ENCODE measurements at places on chromosomes 3 and 15.
A peak's percentile ranks its signal among the peaks of the same experiment; 100 is the strongest.

DNA sequence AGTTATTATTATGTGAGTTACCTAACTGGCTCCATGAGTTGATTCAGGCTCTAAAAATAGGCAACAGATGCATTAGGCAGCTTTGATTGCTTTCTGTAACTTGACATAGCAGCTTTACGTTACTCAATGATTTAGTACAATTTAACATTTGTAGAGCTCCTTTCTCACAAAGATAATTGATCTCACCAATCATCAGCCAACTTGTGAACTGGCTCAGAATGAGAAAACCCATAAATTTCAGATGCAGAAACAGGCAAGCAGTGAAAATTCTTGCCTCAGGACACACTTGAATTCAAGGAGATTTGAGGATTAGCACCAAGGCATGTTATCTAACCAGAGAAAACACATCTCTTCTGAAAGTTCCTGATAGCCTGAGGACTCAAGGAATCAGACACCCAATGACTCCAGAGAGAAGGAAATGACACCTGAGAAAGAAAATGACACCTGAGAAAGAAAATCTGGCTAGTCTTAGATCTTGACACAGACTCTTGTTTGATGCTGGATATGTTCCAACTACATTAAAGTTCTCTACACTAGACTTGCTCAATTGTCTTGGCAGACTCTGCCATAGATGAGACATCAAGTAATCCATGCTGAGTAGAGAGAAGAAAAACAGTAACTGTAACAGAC, 315.1 kb upstream of the CBLB start:
- DNase-seq = no peak

DNA sequence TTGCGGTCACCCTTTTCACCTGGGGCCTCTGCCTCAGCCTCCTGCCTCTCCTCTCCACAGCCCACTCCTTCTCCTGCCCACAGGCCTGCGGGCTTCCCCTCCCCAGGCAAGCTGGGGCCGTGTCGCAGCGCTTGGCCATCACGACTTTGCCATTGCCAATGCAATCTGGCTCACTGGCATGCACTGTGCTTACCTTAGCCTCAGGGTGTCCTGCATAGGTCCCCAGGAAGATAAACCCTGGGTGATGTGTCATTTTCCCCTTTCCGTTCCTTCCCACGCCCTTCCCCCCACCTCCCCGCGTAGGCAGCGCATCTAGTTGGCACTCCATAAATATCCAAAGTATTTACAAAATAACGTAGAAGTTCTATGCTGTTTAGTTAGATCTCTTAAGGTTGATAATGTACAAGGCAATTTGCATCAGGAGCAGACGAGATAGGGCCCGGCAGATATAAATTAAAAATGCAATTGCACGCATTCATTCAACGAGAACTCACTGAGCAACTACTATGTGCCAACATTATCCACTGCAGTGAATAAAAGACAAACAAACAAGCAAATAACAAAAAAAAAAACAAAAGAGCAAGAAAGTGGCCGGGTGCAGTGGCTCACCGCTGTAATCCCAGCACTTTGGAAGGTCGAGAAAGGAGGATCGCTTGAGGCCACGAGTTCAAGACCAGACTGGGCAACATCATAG, 973 bp upstream of the COPG1 start:
- DNase-seq = no peak

DNA sequence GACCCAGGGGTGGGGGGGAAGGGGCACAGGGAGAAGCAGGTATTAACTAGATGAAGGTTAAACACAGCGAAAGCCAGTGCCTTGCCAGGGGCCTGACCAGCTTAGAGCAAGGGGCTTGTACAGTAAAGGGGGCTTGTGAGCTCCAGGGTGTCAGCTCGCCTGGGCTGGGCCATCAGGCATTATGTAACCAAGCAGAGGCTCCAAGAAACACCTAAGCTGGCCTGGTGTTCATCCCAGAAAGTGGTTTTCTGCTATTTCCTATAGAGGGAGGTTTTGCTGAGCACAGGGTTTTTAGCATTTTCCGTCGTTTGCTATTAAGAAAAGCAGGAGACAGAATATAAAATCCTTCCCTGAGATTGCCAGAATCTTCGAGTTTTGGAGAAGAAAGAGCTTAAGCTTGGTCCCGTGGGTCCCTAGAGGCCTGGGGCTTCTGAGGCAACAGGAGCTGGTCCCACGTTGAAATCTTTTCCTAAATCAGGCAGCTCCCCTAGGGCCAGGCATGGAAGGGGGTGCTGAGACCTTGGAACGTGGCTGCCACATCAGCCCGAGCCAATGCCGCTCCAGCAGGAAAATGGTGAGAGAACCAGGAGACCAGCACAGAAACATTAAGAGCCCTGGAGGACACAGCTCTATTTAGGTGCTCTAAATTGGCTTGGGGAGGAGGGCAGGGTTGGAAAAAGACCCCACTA, 71.4 kb downstream of the ISG20 start:
- no peak for DNase-seq

- DNase-seq = no peak
Observed at GRCh38 chr3:106719583-106719982, 657.7 kb upstream of the CCDC54 start.

DNA sequence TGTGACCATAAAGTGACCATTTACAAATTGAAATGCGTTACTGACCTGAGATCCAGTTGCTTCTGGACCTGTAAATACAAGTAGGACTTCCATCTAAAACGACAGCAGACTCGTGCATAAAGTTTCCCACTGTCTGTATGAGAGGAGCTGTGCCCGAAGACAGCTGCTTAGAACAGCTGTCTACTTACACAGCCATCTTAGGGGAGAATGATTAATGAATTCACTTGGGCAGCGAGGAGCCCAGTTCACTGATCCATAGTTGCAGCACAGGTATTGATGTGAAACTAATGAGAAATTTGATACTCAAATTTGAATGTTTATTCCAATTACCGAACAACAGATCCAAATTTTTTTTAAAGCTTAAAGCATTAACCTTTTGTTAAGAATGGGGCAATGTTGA, 748.1 kb downstream of the NR2F2 start:
- no peak for DNase-seq

- DNase-seq = no peak
Observed at GRCh38 chr15:101808201-101808600, 3.8 kb upstream of the OR4F15 start.

DNA sequence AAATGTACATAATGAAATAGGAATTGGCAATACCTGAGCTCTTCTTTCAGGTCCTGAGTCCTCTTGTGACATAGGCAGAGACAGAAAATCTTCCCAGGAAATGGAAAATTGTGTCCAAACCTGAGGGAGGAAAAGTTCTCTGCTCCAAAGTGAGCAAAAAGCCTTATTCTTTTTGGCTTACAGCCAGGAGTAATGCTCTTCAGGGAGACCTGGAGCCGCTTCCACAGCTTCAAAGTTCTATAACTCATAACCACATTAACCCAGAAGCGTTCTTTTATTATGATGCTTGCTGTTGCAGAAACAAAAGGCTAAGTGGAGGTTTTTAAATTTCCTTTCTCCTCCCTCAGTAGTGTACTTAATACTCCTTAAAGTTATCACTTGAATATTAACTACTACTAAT, 633 bp downstream of the IGSF10 start:
- DNase-seq = no peak

GRCh38 chr3:71710906-71711494, 14.2 kb downstream of the EIF4E3 start:
- DNase-seq = peak; percentile 65

DNA sequence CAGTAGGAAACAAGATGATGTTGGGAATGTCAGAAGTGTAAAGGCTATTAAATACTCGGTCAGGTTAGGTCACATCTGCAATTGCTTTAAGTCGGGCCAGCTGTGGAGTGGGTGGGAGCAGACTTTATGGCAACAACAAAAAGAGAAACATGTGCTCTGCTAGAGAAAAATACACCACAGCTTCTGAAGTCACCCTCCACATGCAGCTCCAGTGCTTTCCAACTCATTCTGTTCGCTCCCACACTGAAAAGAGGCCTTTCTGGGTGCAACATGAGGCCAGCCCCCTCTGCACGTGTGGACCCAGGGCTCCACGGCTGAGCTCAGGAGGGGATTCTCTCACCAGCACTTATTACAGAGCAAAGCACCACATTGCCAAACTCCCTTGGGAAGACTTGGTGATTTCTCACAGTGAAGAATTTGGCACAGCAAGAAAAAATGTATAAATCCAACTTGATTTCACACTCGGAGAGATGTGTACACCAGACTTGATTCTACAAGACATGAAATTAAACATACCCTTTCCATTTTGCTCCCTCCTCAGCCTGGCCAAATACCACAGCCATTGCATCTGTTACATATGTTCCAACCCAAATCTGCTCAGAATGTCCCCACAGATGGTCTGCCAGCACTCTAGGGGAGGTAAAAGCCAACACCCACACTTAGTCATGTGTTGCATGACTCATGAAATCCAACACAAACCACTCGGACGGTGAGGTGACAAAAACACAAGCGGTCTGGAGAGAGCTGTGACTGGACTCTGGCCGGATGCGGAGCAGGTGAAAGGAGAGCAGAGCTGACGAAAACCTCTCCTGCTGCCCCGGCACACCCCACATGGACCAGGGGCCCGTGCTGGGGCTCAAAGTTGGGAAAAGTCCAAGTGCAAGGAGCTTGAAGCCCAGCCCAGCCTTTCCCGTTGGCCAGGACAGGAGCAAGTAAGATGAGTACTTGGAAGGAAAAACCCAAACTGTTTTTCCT, 74.6 kb downstream of the ITGB5 start:
- no peak for DNase-seq

GRCh38 chr3:128254066-128254590, 100.8 kb downstream of the EEFSEC start:
- no peak for DNase-seq

DNA sequence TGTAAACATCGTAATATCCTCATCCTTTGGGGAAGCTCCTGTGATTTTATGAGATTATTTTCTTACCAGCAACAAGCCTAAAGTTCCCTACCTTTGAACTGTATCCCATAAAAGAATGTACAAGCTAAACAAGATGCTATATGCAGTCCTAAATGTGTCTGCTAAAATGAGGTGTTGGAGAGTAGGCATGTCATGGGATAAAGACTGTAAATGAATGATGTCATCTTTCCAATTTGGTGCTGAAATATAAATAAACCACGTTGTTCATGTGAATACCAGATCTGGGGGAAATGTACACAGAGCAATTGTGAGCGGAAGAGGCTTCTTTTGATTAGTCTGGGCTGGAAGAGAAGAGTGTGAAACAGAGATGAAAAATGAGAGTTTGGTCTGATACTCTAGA, 214.9 kb upstream of the WNT5A start:
- DNase-seq = no peak

DNA sequence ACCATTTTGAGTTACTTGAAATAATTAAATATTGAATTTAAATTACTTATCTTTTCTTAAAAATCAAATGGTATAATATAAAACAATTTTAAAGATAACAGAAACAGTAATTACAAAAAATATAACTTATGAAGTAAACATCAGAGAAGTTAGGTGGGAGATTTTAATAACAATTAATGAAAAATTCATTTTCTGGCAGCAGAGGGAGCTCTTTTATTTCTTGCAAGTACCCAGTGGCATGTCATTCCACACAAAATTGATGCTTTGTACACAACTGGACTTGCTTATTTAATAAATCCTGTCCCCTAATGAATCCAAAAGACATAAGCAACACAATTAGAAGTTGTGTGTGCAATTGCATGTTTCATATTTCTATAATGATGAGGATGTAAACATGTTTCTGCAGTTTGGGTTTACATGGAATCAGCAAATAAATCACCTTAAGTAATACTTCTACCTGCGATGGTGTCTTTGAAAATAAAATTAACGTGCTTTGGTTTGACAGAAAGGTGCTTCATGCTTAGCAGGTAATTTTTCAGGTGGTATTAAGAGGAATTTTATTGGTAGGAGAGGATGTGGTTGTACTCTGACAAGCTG, 861.3 kb downstream of the ZPLD1 start:
- no peak for DNase-seq

DNA sequence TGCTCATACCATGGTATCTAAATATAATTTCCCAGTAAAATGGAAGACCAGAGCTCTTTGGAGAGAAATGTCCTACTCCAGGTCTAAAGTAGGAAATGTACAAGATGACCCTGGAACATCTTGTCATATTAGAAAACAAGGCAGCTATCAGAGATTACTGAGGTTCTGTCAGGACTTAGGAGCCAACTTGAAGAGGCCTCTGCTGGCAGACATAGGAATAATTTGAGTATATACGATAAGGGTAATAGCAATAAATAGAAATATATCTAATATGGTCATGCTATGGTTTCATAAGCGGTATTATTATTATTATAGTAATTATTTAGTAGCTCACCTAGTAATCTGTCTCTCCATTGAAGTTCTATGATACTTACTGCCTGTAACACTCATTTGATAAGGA, 224.2 kb downstream of the SOX2 start:
- no peak for DNase-seq

DNA sequence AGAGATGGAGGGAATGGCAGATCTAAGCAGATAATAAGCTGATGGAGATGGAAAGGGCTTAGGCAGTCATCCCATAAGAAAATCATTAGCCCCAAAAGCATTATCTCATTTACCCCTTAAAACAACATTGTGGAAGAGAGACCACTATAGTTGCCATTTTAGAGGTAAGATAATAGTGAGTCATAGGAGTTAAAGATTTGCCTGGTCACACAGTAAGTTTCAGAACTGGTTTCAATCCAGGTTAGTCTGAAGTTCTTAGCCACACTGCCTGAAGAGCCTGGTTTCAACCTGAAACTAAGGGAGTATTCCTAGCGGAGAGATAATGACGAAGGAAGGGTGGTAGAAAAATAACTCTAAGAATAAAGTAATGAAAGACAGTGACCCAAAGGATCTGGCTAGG, 13.0 kb upstream of the UBR1 start:
- DNase-seq = peak; percentile 46

DNA sequence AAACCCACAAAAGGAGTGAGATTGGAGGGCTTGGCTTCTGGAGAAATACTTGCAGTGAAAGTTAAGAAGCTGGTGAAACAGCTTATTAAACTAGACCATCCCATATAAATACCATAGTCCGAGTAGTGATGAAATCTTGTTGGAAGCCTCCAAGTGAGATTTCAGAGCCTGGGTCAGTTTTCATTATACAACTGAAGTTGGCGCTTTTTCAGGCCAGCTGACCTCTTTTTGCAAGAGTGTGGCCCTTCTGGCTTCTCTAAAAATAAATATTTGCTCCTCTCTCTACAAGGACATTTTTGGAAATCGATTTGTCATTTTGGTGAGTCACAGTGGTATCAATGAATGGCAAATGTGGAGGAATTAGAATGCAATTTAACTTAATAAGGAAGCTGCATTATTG, 51.2 kb upstream of the THRB start:
- DNase-seq = no peak

- no peak for DNase-seq
Observed at GRCh38 chr3:191641789-191642188, 180.8 kb downstream of the PYDC2 start.

DNA sequence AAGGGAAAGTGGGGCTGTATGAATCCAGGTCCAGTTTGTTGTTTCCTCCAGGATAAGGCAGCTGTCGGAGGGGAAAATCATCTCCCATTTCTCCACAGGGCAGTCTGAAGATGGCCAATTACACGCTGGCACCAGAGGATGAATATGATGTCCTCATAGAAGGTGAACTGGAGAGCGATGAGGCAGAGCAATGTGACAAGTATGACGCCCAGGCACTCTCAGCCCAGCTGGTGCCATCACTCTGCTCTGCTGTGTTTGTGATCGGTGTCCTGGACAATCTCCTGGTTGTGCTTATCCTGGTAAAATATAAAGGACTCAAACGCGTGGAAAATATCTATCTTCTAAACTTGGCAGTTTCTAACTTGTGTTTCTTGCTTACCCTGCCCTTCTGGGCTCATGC, 911 bp downstream of the CCRL2 start:
- no peak for DNase-seq

Measured in GM10248 (cell line).